NCI-H1930 (cell line): ENCODE measurements at places on chromosomes 7 and 10.

GRCh38 chr10:30510184-30510931, 76.4 kb downstream of the MAP3K8 start:
- DNase-seq = no peak

GRCh38 chr7:14637968-14638367, 264.6 kb downstream of the DGKB start:
- no peak for DNase-seq

DNA sequence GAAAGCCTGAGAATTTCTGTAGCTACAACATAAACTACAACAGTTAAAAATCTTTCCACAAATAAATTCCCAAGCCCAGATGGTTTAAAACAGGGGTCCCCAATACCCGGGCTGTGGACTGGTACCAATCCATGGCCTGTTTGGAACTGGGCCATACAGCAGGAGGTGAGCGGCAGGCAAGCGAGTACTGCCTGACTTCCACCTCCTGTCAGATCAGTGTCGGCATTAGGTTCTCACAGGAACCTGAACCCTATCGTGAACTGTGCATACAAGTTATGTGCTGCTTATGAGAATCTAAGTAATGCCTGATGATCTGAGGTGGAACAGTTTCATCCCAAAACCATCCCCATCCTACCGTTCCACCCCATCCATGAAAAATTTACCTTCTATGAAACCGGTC, 160.7 kb upstream of the FEZF1 start:
- DNase-seq = no peak

DNA sequence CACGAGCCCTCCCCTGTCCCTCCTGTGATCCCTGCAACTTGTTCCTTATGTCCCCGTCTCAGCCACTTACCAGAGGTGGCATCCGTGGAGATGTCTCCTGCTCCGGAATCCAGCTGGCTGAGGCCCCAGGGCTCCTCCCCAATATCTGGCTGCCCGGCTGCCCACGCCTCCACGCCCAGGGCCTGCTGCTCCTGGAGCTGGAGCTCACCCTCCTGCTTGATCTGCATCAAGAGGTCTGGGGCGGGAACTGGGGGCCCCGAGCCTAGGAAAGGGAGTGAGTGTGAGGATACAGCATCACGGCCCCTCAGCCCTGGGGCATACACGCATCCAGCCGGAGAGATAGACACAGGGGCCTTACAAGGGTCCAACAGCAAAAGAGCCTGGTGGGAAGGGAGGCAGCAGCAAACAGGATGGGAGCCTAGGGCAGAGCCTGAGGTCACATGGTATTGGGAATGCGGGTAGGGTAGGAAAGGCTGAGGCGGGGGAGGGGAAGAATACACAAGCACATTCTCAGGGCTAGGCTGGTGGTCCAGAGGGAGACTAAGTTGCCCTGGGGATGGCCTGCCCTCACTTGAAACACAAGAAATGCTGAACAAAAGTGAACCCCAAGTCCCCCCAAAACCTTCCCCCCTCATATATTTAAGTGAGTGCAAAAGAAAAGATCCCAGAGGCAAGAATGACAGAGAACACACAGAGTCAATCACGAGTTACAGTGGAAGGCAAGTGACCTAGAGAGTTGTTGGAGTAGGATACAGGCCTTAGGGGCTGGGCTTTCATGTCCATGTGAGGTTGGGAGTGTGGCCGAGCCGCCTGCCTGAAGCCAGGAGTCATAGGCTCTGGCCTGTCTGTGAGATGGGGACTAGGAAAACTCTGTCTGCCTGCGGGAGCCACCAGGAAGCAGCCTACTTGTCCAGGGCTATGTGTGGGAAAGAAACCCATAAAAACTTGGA, 16.9 kb upstream of the ZNF777 start:
- DNase-seq = no peak

DNA sequence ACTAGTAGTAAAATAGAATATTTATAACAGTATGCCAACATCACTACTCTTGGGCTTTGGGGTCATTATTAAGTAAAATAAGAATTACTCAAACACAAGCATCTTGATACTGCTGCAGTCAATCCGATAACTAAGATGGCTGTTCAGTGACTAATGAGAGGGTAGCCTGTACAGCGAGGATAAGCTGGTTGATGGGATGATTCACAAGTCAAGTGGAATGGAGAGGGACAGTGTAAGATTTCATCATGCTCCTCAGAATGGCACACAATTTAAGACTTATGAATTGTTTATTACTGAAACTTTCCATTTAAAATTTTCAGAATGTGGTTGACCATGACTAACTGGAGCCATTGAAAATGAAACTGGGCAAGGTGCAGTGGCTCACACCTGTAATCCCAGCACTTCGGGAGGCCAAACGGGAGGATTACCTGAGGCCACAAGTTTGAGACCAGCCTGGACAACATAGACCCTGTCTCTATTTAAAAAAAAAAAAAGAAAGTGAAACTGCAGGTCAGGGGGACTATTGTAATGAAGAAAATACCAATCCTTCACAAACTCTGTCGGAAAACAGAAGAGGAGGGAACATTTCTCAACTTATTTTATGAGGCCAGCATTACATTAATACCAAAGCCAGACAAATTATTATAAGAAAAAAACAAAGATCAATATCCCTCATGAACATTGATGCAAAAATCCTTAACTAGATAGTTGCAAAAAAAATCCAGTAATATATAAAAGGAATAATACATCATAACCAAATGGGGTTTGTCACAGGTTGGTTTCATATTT, 11.2 kb downstream of the AVL9 start:
- DNase-seq = no peak

DNA sequence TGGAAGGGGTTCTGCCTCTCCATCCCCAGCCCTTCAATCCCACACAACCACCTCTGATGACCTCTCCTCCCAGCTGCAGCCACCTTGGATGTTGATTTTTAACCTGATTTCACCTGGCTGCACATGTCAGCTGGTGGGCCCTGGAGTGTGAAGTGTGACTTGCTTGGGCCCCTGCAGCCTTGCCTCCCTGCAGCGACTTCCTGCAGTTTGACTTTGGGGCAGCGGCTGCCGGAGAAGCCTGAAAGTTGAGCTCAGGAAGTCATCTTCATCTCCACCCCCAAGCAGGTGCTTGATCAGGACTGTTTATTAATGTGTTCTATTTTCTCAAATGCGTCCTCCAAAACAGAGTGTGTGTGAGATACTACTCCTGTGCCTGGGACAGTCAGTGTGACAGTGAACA, 675.2 kb upstream of the GALNT17 start:
- no peak for DNase-seq

DNA sequence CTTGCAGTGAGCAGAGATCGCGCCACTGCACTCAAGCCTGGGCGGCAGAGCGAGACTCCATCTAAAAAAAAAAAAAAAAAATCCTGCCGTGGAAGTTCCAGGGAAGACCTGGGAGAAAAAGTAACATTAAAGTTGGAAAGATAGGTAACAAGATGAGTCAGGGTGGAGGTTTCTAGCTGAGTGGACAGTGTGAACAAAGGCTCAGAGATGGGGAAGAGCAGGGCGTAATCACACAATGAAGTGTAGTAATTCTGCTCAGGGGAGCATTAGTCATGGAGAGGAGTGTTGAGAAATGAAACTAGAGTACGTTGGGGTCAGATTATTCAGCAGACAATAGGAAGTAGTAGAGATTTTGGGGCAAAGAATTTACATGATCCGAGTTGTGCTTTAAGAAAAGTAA, 21.6 kb upstream of the WASL start:
- DNase-seq = no peak

DNA sequence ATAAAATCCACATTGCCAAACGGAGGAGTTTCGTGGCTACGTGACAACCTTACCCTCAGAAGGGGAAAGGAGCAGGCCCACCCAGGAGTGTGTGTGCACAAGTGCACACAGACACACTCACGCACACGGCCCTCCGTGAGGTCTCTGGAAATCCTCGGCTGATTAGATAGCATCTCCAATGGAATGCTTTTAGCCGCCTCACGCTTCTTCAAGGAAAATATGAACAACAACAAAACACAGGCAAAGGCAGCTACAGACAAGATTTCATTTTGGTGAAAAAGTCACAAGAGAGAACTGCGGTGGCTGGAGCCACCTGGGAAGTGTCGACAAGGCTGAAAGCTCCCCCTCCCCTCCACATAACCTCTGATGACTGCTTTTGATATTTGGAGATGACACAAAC, 391.8 kb upstream of the MKI67 start:
- no peak for DNase-seq

DNA sequence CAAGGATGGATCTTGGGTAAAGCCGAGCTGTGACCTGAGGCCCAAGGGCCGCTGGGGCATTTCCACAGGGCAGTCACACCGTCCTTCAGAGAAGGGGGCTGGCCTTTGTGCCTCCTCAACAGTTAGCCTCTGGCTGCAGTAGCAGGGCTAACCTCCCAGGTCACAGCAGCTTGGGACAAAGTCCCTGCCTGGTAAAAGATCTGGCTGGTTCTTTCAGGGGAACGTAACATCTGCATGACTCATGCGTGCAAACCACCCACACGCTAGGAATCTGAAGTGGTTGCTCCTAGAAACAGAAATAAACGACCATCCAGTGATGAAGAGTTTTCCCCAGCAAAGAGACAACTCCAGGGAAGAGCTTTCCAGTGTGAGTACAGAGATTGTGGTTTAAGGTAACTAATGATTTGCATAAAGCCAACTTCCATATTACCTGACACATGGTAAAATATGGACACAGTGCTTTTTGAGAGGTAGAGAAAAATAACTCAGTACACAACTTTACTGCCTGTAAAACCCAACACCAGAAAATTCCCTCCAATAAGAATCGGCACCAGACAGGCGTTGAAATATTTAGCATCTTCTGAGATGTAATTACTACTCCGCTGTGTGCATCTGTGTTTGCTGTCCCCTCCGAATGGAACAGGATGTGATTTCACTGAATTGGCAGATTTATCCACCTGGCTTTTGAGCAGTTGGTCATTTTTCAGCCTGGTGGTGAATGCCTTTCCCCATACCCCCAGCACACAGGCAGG, 84.9 kb upstream of the ADRB1 start:
- no peak for DNase-seq

DNA sequence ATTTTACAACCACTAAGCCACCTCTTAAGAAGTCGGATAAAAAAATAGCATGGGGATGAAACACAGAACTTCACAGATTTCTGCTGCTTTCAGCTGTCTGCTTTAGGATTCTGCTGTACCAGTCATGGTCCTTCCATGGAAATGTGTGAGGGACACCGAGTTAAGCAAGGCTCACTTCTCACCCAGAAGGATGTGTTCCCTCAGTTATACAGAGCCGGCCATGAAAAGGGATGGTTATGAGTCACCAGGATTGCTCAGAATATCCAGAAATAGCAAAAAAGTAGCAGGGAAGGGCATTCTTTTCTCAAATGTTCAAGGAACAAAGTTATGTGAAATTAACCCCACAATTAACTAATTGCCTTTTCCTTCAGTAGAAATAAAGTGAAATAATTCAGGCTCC, 124.4 kb downstream of the AMPH start:
- no peak for DNase-seq

DNA sequence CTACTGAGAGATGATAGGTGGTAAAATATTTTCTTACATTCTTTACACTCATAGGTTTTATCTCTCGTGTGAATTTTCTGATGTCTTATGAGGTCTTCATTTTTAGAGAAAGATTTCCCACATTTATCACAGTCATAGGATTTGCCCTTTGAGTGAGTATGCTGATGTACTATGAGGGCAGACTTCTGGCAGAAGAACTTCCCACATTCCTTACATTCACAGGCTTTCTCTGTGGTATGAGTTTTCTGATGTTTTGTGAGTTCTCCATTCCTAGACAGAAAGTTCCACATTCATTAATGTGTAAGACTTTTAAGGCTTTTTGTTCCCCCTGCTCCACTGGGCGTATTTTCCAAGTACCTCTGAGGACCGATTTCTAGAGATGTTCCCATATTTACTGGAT, 23.5 kb downstream of the ZNF25 start:
- DNase-seq = no peak

GRCh38 chr7:123666492-123666891, 10.8 kb downstream of the LMOD2 start:
- DNase-seq = no peak

GRCh38 chr7:131255242-131255641, 72.4 kb upstream of the MKLN1 start:
- DNase-seq = no peak

DNA sequence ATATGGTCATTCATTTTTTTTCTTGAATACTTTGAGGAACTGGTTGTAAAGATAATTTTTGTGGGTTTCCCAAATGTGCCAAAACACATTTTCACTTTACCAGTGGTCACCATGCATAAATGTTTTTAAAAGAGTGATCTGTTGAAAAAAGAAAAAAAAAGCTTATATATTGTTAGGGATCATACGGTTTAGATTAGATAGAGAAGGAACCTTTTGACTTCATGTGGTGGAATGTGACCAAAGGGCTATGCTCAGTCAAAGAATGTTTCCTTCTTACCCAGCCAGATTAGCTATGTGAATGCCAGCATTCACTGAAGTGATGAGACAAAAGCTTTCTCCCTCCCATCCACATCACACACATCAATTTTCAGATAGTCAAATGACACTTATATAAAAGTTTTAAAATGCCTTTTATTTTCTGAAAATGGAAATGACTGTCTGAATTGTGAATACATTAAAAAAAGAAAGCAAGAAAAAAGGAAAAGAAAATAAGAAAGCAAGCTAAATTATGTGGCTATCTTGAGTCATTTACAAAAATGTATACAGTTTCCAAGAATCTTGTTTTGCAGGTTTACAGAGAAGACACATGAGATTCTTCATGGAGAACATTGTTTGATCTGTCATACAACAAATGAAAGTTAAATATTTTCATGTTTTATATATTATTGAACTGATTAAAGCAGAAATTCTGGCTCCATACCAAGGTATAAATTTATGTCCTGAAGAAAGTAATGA, 8.6 kb upstream of the CPED1 start:
- DNase-seq = no peak

- DNase-seq = no peak
Measured at GRCh38 chr7:47320296-47320695, 261.6 kb downstream of the TNS3 start.

GRCh38 chr10:108250936-108251620, 1086.6 kb upstream of the SORCS1 start:
- DNase-seq = no peak

DNA sequence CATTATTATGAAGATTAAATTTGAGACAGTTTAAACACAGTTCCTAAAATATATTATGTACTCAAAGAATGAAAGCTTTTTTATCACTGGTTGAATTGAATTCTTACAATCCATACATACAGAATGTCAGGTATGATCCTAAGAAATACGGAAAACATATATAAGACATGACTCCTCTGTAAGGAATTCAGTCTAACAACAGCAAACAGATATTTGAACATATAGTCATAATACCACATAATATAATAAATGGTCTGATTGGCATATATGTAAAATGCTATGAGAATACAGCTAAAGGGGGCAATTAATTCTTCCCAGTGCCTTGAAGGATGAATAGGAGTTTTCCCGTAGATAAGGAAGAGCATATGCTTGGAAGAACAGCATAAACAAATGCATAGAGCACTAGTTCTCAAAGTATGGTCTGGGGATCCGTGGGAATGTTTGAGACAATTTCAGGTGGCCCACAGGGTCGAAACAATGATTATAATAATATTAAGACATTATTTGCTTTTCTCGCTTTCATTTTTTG, 10.6 kb upstream of the ARID5B start:
- no peak for DNase-seq
